Endodermal cell (in vitro differentiated cells): ENCODE measurements at places on chromosomes 16 and 17. TPM values are rescaled to one million over a fixed set of nuclear protein-coding genes. Genes with fewer than 3 reads are reported as not detected.

Gene TRAP1
- 137 and 144 TPM in 2 replicates for total RNA-seq

GRCh38 chr17:56893503-56893902, 20.3 kb downstream of the TRIM25 start:
- H3K27ac ChIP-seq: no peak overlapping the region
- no peak overlapping the region for H3K4me3 ChIP-seq
- H3K36me3 ChIP-seq: peaks cover 3% of the 10 kb centered on the region
- DNase-seq: peak; percentile 53

Gene ARL5C
- not detected in 2 replicates for total RNA-seq

DNA sequence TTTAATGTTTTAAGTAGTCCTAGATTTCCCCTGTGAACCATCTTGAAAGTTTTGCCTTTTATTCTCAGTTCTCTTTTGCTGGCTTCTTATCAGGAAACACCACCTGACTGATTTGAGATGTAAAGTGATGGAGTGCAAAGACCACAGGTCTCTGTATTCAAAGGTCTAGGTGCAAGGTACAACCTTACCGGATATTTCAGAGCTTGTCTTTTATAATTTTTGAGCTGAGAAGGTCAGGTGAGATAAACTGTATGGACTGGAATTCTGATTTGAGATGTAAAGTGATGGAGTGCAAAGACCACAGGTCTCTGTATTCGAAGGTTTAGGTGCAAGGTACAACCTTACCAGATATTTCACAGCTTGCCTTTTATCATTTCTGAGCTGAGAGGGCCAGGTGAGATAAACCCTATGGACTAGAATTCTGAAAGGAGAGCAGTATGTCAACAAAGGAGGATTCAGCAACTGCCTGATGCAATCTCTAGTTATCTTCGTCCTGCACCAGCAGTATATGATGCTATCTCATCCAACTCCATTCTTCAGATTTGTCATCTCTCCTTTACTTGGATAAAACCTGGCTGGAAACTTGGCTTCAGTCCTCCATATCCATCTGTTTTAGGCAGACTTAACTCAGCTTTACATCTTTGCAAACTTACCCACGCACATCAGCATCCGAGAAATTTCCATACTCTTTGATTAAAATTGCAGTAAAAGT, 64.3 kb downstream of the CENPV start:
- H3K27ac ChIP-seq: no peak overlapping the region
- H3K4me1 ChIP-seq: peaks cover 20% of the 10 kb centered on the region
- no peaks in the 10 kb centered on the region for H3K36me3 ChIP-seq
- DNase-seq: no peak
- H3K4me3 ChIP-seq: peak overlapping the region; percentile 12
- no peaks in the 10 kb centered on the region for H3K27me3 ChIP-seq

DNA sequence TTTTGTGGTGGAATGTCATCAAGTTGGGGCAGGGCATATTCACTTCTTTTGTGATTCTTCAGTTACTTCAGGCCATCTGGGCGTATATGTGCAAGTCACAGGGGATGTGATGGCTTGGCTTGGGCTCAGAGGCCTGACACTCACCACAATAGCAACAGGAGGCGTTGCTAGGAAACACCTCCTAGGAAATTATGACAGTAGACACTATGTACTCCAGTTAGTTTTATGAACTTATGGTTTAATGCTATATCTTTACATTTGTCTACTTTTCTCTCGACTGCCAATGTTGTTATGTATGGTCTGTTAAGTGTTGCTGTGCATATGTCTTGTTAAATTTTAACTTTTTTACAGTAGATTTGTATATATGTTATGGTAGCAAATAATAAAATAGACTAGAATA, 788.7 kb upstream of the GOT2 start:
- H3K4me1 ChIP-seq: no peaks in the 10 kb centered on the region
- no peaks in the 10 kb centered on the region for H3K27me3 ChIP-seq
- H3K4me3 ChIP-seq: no peak overlapping the region
- no peaks in the 10 kb centered on the region for H3K36me3 ChIP-seq

- H3K4me1 ChIP-seq: peaks cover 10% of the 10 kb centered on the region
- DNase-seq: no peak
- no peaks in the 10 kb centered on the region for H3K27me3 ChIP-seq
- H3K36me3 ChIP-seq: no peaks in the 10 kb centered on the region
- no peak overlapping the region for H3K27ac ChIP-seq
These were observed 10.5 kb upstream of the SUPT4H1 start for GRCh38 chr17:58362368-58363014.

DNA sequence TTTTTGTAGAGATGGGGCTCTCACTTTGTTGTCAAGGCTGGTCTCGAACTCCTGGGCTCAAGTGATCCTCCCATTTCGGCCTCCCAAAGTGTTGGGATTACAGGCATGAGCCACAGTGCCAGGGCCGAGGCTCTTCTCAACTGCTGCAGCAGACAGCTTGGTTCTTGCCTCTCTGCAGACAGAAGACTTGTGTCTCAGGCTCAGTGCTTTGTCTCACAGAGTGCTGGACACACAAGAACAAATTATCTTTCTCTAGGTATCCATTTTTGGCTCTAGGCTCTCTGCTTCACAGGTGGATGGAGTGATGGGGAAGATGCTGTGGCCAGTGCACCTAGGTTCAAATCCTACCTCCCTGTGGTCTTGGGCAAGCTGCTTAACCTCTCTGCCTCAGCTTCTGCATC, 80.8 kb upstream of the RNU2-1 start:
- no peaks in the 10 kb centered on the region for H3K4me1 ChIP-seq
- no peak overlapping the region for H3K27ac ChIP-seq
- DNase-seq: peak; percentile 64
- no peaks in the 10 kb centered on the region for H3K27me3 ChIP-seq
- H3K36me3 ChIP-seq: no peaks in the 10 kb centered on the region
- no peak overlapping the region for H3K4me3 ChIP-seq

- DNase-seq: no peak
- no peak within 1 kb of the TSS for H3K4me3 ChIP-seq
- peaks cover 14% of the 10 kb centered on the region for H3K27me3 ChIP-seq
- H3K36me3 ChIP-seq: no peaks in the 10 kb centered on the region
These were observed at the start of gene FOXN1 for GRCh38 chr17:28505986-28506665. Gene FOXN1 (plus strand): TSS chr17:28506348. CDS start chr17:28523970, 17,622 bp downstream.

Gene PRMT7
- total RNA-seq: 55.4 and 68.5 TPM in 2 replicates

DNA sequence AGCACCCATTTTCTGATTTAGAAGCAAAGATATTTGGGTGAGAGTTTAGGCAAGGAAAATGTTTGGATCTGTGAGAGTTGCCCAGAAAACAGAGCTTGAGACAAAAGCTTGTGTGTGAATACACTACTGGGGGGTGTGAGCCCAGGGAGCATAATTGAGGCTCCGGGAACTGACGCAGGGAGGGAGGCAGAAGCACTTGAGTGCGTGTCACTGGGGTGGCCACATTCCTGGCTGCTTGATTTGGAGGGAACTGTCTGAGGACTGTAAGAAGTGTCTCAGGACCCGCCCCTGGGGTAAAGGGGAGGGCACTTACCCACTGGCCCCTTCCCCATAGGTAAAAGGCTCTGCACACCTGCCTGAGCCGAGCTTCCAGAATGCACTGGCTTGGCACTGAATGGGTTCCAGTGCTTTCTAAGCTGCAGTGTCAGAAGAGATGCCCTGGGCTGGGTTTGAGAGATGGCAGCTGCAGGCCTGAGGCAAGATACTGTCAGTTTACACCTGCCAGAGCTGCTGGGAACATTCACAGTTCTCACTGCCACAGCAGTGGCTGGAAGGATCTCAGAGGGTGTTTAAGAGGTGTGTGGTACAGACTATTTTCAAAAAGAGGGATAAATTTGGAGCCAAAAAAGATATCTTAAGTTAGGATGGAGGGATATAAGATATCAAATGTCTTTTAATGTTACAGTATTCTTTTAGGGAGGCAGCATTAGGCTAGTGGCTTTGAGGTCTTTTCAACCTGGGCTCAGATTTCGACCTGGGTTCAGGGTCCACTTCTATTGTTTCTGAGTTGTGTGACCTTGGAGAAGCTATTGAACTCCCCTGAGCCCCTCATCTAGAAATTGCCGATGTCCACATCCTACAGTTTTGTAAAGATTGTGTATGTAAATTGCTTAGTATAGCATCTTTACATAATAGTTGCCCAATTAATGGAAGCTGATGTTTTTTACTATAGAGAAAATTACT, 6.9 kb upstream of the TEX2 start:
- H3K4me3 ChIP-seq: no peak overlapping the region
- H3K27me3 ChIP-seq: peaks cover 32% of the 10 kb centered on the region
- no peak for DNase-seq

- H3K36me3 ChIP-seq: peaks cover 19% of the 10 kb centered on the region
- H3K27ac ChIP-seq: no peak overlapping the region
- DNase-seq: no peak
- no peak overlapping the region for H3K4me3 ChIP-seq
- H3K27me3 ChIP-seq: no peaks in the 10 kb centered on the region
These were observed 121.7 kb downstream of the MYO1D start for GRCh38 chr17:32755045-32755805.

Gene AIPL1
- total RNA-seq: 0.14 TPM in 1 of 2 replicates, not detected in the other

Gene ALOX12B
- 0.95 to 2.9 TPM (median 1.5 TPM) in 3 replicates for total RNA-seq

- peaks cover 4% of the 10 kb centered on the region for H3K4me1 ChIP-seq
- no peak overlapping the region for H3K27ac ChIP-seq
- no peak overlapping the region for H3K4me3 ChIP-seq
These were observed 112.6 kb downstream of the CDH8 start for GRCh38 chr16:61923629-61924028.

Gene FLCN
- total RNA-seq: 41.7 to 47.6 TPM (median 47.2 TPM) in 3 replicates

DNA sequence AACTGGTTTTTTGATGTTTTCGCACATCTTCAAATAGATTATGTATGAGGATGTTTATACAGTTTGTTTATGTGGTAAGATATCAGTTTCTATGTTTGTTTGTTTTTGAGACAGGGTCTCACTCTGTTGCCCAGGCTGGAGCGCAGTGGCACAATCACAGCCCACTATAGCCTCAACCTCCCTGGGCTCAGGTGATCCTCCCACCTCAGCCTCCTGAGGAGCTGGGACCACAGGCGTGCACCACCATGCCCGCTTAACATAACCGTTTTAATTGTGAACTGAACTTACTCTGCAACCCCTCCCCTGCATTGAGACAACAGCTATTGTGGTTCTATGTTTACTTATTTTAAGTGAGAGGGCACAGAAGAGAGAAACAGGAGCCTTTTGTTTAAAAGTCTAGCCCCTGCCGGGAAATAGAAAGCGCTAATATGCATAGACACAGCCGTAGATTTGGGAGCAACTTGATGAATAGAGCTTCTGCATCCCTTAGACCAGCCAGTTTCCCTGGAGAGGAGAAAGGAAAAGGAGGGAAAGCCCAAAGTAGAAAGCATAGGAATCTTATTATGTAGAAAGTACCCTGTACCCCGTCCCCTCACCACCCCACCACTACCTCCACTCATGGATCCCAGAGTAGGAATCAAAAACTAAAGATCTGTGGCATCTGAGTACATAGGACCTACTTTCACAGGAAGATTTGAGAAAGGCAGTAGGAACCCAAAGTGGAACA, 19.6 kb upstream of the APPBP2 start:
- H3K4me1 ChIP-seq: no peaks in the 10 kb centered on the region
- no peak overlapping the region for H3K4me3 ChIP-seq
- no peaks in the 10 kb centered on the region for H3K36me3 ChIP-seq
- no peak overlapping the region for H3K27ac ChIP-seq

Gene PARD6A
- total RNA-seq: 3.1 and 3.7 TPM in 2 replicates

DNA sequence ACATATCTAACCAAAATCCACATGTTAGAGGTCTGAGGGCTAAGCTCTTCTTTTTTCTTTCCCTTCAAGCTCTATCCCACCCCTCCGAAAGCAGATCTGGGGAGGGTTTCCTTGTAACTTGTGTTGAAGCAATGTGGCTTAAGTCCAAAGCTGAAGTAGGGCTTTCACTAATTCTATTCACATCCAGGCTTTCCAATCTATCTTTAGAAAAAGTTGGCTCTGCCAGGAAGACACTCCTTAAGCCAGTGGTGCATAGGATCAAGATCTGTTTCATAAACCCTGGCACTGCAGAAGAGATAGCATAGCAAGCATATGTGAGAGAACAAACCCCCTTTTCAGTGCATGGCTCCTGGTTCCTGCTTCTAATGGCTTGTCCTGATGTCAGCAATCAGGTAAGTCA, 34.9 kb upstream of the DHX40 start:
- no peaks in the 10 kb centered on the region for H3K36me3 ChIP-seq
- DNase-seq: no peak
- H3K4me1 ChIP-seq: peaks cover 10% of the 10 kb centered on the region
- H3K27ac ChIP-seq: no peak overlapping the region

Gene CDH8
- 14.7 and 27.2 TPM in 2 replicates for total RNA-seq

DNA sequence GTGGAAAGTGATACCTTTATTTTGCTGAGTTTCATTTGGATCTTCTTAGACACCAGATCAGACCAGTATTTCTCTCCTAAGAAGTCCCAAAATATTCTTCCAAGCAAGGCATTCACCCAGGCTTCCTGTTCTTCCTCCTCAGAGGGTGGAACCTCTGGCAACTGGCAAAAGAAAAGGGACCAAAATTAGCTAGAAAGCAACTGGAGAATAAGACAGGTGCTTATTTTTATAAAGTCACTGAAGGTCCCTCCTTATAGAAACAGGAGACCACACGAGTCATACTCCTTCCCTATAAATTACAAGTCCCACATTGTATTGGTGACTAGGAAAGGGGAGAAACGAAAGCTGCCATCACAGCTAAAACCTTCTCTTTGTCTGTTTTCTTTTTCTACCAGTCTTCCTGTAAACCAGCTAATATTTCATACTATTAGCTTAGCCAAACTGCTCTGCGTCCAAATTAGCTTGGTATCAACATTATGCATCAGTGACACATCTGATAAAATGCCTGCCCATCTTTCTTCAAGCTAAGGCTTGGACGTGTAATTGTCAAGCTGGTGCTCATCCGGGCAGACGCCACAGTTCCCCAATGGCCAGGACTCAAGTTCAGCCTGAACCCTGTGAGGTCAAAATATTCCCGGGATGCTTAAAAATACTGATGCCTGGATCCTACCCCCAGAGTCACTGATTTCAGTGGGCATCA, 47.5 kb upstream of the ERN1 start:
- no peaks in the 10 kb centered on the region for H3K4me1 ChIP-seq
- H3K4me3 ChIP-seq: no peak overlapping the region
- DNase-seq: no peak
- H3K27ac ChIP-seq: no peak overlapping the region
- H3K36me3 ChIP-seq: peaks cover 10% of the 10 kb centered on the region
- H3K27me3 ChIP-seq: no peaks in the 10 kb centered on the region

DNA sequence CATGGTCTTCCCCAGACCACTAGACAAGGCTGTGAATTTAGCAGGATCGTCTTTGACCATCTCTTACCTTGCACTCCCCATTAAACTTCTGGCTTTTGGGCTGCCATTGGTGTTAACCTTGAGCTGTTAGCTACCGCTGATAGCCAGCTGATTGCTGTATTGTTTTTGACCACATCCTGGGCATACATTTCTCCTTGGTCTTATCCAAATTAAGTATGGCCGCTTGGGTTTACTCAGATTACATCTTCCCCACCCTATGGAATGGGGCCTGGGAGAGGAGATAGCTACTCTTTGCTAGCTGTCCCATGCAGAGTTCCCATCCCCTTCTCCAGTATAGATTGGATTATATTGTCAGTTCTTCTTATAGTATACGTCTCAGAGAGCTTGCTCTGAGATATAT, 270.4 kb upstream of the ELAC2 start:
- H3K4me3 ChIP-seq: peak overlapping the region; percentile 12
- DNase-seq: peak; percentile 52
- no peak overlapping the region for H3K27ac ChIP-seq
- H3K4me1 ChIP-seq: peaks cover 12% of the 10 kb centered on the region
- H3K27me3 ChIP-seq: no peaks in the 10 kb centered on the region
